SJCRH30 (cell line): ENCODE measurements at places on chromosomes 2 and 18. TPM values are rescaled to one million over a fixed set of nuclear protein-coding genes. Genes with fewer than 3 reads are reported as not detected.

DNA sequence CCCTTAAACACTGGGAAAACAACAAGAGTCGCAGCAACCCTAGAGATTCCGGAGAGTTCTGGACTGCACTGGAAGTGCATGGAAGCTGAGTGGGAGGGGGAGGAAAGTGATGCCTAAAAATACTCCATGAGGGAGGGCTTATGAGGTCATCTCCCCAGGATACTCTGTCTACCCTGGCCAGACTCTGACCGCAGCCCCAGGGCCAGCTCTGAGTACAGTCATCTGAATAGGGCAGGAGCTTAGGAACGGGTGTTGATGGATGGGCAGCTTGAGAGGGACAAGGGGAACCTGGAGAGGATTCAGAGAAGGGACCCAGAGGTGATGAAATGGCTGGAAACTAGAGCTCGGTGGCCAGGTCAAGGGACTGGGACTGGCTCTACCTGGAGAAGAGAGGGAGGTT lies 79.3 kb upstream of the IGFBP5 start:
- H3K4me3 ChIP-seq = no peak overlapping the region
- no peaks in the 10 kb centered on the region for H3K27me3 ChIP-seq
- H3K36me3 ChIP-seq = no peaks in the 10 kb centered on the region
- peak; percentile 83 for DNase-seq
- peaks cover 25% of the 10 kb centered on the region for H3K4me1 ChIP-seq

DNA sequence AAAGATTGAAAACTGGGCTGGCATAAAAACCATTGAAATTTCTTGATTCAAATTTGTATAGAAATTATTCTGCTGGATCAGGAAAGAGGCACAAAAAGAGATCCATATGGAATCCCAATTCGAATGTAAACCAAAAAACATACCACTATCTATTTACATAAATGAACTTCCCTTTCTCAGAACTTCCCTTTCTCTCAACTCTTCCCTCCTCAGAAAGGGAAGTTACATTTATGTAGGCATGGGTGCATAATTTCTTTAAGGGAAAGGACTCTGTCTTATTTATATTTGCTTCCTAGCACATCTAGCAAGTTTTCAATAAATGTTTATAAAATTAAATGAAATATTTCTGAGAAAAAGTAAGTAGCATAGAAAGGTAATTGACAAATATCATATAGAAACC lies 398.1 kb upstream of the ATP5MC3 start:
- H3K4me3 ChIP-seq = no peak overlapping the region
- H3K36me3 ChIP-seq = no peaks in the 10 kb centered on the region
- H3K4me1 ChIP-seq = peaks cover 9% of the 10 kb centered on the region; the same call in 1 of the 2 replicates
- H3K27me3 ChIP-seq = no peaks in the 10 kb centered on the region

GRCh38 chr2:208359632-208359986 lies 47.0 kb upstream of the PTH2R start:
- no peak for DNase-seq
- H3K36me3 ChIP-seq = peaks cover 27% of the 10 kb centered on the region
- no peaks in the 10 kb centered on the region for H3K27me3 ChIP-seq
- no peak overlapping the region for H3K27ac ChIP-seq
- H3K4me1 ChIP-seq = peaks cover 11% of the 10 kb centered on the region
- no peak overlapping the region for H3K4me3 ChIP-seq

DNA sequence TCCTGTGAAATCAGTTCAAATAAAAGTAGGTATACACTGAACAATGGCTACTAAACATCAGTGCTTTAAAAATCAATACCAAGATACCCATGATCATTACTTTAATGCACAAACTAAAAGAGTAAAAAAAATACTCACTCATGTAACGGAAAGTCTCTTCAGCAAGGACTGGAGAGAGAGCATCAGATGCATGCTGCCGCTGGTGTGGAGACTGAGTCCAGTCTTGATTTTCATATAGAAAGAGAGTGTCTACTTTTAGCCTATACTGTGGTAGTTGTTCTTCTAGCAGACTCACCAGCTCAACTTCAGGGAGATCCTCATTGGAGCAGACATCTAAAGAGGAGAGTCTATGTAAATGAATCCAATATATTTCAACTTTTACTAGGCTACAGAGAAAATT lies 44.0 kb downstream of the TRAK2 start:
- DNase-seq = no peak
- H3K36me3 ChIP-seq = no peaks in the 10 kb centered on the region
- H3K27me3 ChIP-seq = no peaks in the 10 kb centered on the region
- no peak overlapping the region for H3K4me3 ChIP-seq
- no peak overlapping the region for H3K27ac ChIP-seq

GRCh38 chr2:44970846-44971450 lies 29.4 kb downstream of the SIX3 start:
- H3K4me3 ChIP-seq = no peak overlapping the region
- H3K4me1 ChIP-seq = peaks cover 10% of the 10 kb centered on the region
- no peak for DNase-seq
- H3K36me3 ChIP-seq = no peaks in the 10 kb centered on the region
- H3K27ac ChIP-seq = no peak overlapping the region

DNA sequence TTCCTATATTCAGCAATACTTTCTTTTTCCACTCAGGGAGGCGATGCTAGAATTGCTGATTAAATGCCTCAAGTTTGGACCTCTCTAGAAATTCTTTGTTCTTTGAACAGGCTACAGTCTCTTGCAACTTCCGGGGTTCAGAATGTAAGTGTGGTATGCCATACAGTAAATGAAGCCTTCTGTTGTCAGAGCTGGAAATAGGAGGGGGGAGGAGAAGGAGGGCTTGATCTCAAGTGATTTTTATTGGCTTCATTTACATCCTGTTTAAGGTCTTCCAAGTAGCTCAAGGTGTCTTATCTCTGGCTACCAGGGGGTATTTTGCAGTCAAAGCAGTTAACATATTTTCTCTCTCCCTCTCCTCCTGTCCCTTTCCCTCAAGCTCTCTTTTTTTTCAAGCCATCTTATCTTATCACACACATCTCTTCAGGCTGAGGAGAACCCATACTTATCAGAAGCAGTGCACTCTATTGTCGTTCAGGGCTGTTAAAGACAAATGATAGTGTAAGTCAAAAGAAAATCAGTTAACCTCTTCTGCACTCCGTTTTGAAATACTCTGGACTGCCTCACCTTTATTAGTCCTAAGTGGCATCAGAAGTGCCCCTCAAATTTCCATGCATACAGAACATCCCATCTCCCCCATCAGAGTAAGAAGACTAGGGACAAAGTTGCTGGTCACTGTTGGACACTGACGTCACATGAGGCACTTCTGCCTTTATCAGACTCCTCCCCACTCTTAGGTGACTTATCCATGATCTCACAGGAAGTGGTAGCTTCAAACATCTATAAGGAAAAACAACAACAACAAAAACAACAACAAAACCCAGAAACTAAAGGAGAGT lies 112.2 kb downstream of the ZNF521 start:
- H3K27ac ChIP-seq = no peak overlapping the region
- H3K27me3 ChIP-seq = no peaks in the 10 kb centered on the region
- no peak overlapping the region for H3K4me3 ChIP-seq
- H3K4me1 ChIP-seq = no peaks in the 10 kb centered on the region

GRCh38 chr2:96137321-96138178 lies 752 bp downstream of the ASTL start:
- H3K36me3 ChIP-seq = no peaks in the 10 kb centered on the region
- H3K27me3 ChIP-seq = no peaks in the 10 kb centered on the region; the same call in 1 of the 2 replicates
- H3K4me1 ChIP-seq = peaks cover 7% of the 10 kb centered on the region; the same call in 1 of the 2 replicates
- DNase-seq = no peak

GRCh38 chr2:7830616-7831015 lies 851.2 kb upstream of the ID2 start:
- no peaks in the 10 kb centered on the region for H3K36me3 ChIP-seq
- H3K27ac ChIP-seq = no peak overlapping the region
- no peak overlapping the region for H3K4me3 ChIP-seq
- peaks cover 3% of the 10 kb centered on the region; the same call in 1 of the 2 replicates for H3K27me3 ChIP-seq

GRCh38 chr2:82852787-82853186 lies 1606.3 kb downstream of the SUCLG1 start:
- H3K4me1 ChIP-seq = no peaks in the 10 kb centered on the region
- no peak overlapping the region for H3K4me3 ChIP-seq
- DNase-seq = no peak
- no peaks in the 10 kb centered on the region for H3K36me3 ChIP-seq
- no peak overlapping the region for H3K27ac ChIP-seq
- peaks cover 11% of the 10 kb centered on the region; the same call in 1 of the 2 replicates for H3K27me3 ChIP-seq

The CD226 gene
- total RNA-seq = 0.10 TPM in 1 of 2 replicates, not detected in the other

The ELOA2 gene
- 0.06 TPM in 1 of 2 replicates, not detected in the other for total RNA-seq

The REG3G gene
- not detected in 2 replicates for total RNA-seq

The DTNA gene
- total RNA-seq = 11.9 and 12.4 TPM in 2 replicates
